ENCODE measurements at places on chromosomes 7 and 10.

GRCh38 chr10:119231654-119232053 is 24.3 kb downstream of the GRK5 start:
- H3K27me3 ChIP-seq, result no peaks in the 10 kb centered on the region
- DNase-seq, result no peak
- no peak overlapping the region for H3K4me3 ChIP-seq
- no peaks in the 10 kb centered on the region for H3K4me1 ChIP-seq
- H3K36me3 ChIP-seq, result no peaks in the 10 kb centered on the region
- H3K27ac ChIP-seq, result no peak overlapping the region

GRCh38 chr7:94161476-94161875 is 157.3 kb upstream of the BET1 start:
- H3K36me3 ChIP-seq, result no peaks in the 10 kb centered on the region
- DNase-seq, result no peak
- no peaks in the 10 kb centered on the region for H3K27me3 ChIP-seq
- H3K27ac ChIP-seq, result no peak overlapping the region

- H3K27ac ChIP-seq, result no peak overlapping the region
- no peaks in the 10 kb centered on the region for H3K36me3 ChIP-seq
- no peaks in the 10 kb centered on the region for H3K27me3 ChIP-seq
- peaks cover 7% of the 10 kb centered on the region for H3K4me1 ChIP-seq
- H3K4me3 ChIP-seq, result no peak overlapping the region
These were observed 1.2 kb upstream of the ANLN start for GRCh38 chr7:36388423-36388822.

DNA sequence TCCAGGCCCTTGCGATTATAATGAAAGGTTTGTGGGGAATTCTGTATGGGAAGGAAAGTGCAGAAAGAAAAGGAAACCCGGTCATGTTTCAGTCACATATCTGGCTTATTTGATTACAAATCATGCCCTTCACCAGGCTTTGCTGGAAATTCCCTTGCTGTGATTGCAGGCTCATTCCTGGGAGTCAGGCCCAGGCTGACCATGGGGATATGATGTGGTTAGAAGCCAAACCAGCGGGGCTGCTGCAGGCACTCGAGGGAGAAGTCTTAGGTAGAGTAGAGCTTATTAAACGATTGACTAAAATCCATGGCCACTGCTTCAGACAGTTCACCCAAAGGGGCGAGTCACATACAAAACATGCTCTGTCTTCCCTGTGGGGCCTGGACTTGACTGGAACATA is 16.2 kb downstream of the PKD1L1 start:
- H3K4me1 ChIP-seq, result no peaks in the 10 kb centered on the region
- no peaks in the 10 kb centered on the region for H3K27me3 ChIP-seq
- no peak overlapping the region for H3K27ac ChIP-seq
- H3K36me3 ChIP-seq, result no peaks in the 10 kb centered on the region
- no peak overlapping the region for H3K4me3 ChIP-seq
- DNase-seq, result no peak

DNA sequence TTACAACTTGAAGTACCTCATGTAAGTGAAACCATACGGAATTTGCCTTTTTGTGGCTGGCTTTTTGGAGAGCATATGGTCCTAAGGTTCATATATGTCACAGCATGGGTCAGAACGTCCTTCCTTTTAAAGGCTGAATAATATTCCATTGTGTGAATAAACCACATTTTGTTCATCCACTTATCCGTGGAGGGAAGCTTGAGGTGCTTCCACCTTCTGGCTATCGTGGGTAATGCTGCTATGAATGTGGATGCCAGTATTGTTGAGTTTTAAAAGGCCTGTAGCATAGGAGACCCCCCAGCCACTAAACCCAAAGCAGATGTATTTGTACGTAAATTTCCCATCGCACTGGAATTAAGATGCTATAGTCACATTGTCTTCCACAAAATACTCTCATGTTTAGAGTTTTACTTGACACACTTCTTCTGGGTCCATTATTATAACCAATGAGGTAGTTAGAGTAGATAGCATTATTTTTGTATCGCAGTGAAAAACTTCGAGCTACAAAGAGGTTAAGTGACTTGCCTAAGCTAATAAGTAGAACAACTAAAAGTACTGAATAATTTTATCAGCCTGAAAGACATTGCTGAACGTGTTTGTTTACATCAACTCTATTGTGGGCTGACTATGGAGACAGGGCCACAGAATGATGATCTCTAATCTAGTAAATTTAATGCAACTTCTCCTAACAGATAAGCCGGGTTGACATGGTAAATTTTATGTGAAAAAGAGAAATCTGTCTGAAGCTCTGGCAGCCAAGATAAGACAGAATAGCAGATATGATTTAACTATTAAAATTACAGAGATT is 183.0 kb upstream of the CTBP2 start:
- H3K4me3 ChIP-seq, result no peak overlapping the region
- H3K27me3 ChIP-seq, result no peaks in the 10 kb centered on the region
- no peak for DNase-seq
- no peaks in the 10 kb centered on the region for H3K36me3 ChIP-seq
- H3K4me1 ChIP-seq, result no peaks in the 10 kb centered on the region

GRCh38 chr7:106281585-106282318 is 3.0 kb downstream of the NAMPT start:
- no peak overlapping the region for H3K27ac ChIP-seq
- H3K4me3 ChIP-seq, result no peak overlapping the region
- DNase-seq, result no peak
- H3K36me3 ChIP-seq, result no peaks in the 10 kb centered on the region
- peaks cover 1% of the 10 kb centered on the region for H3K4me1 ChIP-seq

DNA sequence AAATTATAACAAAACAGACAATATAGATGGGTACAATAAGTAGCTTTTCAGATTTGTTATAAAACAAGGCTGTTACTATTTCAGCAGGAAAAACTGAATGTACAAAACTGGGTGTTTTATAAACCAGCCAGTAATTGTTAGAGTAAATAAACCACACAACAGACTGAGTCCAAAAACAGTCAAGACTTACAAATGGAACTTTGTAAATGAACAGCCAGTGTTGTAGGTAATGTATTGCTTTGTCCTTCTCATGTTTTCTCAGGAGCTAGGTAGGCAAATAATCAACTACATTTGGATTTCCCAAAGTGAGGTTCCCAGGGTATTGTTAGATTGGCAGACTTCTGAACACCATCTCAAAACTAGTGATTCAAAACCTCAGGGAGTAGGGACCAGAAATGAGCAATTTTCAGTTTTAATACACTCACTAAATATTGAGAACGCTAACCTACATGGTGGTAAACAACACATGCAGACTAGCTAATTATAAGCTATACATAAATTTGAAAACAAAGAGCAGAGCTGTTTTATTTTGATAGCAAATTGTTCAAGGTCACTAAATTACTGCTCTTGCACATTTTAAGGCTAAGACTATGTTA is 36.2 kb downstream of the HERPUD2 start:
- H3K4me1 ChIP-seq, result no peaks in the 10 kb centered on the region
- H3K36me3 ChIP-seq, result no peaks in the 10 kb centered on the region
- no peak overlapping the region for H3K27ac ChIP-seq
- H3K4me3 ChIP-seq, result no peak overlapping the region
- no peak for DNase-seq
- no peaks in the 10 kb centered on the region for H3K27me3 ChIP-seq

DNA sequence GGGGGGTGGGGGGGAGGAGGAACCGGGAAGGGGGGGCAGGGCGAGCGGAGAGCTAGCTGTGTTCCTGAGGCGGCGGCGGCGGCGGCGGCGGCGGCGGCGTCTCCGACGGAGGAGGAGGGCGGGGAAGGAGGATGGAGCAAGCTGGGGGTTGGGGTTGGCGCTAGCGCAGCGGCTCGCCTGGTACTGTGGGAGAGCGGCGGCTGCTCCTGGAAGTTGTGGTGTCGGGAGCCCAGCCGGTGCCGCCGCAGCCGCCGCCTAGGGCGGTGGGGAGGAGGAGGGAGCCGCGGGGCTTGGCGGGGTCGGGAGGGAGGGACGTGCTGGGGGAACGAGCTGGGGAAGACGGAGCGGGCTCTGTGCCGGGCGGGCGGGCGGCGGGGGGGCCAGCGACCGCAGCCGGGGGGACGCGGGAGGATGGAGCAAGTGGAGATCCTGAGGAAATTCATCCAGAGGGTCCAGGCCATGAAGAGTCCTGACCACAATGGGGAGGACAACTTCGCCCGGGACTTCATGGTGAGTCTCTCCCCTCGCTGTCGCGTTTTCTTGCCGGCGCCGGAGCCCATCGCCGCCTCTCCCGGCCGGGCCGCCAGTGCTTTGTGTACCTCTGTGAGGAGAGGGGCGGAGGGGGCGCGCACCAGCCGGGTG is at the start of gene PTPN12:
PTPN12 (plus strand) TSS at position 160 of the 642 bp plus-strand sequence; CDS start at position 412, 252 bp downstream.
- H3K27ac ChIP-seq, result peak within 1 kb of the TSS; percentile 83
- peaks cover 3% of the 10 kb centered on the region for H3K4me1 ChIP-seq
- H3K27me3 ChIP-seq, result no peaks in the 10 kb centered on the region
- DNase-seq, result no peak

- no peak overlapping the region for H3K4me3 ChIP-seq
- no peak overlapping the region for H3K27ac ChIP-seq
- no peaks in the 10 kb centered on the region for H3K4me1 ChIP-seq
- H3K27me3 ChIP-seq, result no peaks in the 10 kb centered on the region
- H3K36me3 ChIP-seq, result no peaks in the 10 kb centered on the region
- DNase-seq, result no peak
These were observed 763.3 kb downstream of the MAGI2 start for GRCh38 chr7:78690174-78690573.

DNA sequence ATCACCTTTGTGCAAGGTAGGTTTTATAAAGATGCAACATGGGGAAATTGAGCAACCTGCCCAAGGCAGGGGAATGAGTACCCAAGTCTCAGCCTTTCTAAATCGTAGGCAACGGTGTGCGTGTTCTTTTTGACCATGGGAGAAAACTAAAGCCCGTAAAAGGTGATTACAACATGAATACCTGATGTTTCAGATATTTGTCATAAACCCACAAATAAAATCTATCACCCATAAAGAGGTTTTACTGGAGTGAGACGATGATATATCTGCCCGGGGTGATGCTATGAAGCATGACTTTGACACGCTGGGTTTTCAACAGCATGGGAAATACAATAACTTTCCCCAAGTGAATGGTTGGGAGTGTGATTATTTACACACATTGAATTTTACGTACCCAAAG is 406.3 kb upstream of the KLF6 start:
- no peak overlapping the region for H3K27ac ChIP-seq
- DNase-seq, result no peak
- no peaks in the 10 kb centered on the region for H3K36me3 ChIP-seq
- H3K27me3 ChIP-seq, result no peaks in the 10 kb centered on the region
- no peaks in the 10 kb centered on the region for H3K4me1 ChIP-seq
- no peak overlapping the region for H3K4me3 ChIP-seq

- no peak overlapping the region for H3K4me3 ChIP-seq
- no peaks in the 10 kb centered on the region for H3K36me3 ChIP-seq
- DNase-seq, result no peak
- no peak overlapping the region for H3K27ac ChIP-seq
- no peaks in the 10 kb centered on the region for H3K27me3 ChIP-seq
These were observed 88.1 kb downstream of the UNCX start for GRCh38 chr7:1320616-1321240.

DNA sequence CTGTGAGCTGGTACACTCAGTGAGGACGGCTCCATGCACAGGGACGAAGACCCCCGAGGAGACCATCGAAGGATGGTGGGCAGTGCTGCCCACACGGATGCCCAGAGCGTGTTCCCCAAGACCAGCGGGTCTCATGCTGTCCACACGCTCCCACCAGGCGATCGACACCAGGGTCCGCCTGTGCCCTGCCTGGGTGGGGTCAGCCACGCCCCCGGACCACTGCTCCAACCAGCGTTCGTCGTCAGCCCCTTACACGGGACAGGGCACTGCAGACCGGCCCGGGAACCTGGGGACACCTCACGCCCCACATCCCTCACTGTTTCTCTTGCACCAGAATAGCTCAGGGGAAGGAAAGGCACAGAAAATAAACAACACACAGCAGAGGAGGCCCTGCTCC is 223.5 kb downstream of the DNAJB6 start:
- no peaks in the 10 kb centered on the region for H3K4me1 ChIP-seq
- H3K36me3 ChIP-seq, result no peaks in the 10 kb centered on the region
- no peak for DNase-seq
- no peaks in the 10 kb centered on the region for H3K27me3 ChIP-seq

DNA sequence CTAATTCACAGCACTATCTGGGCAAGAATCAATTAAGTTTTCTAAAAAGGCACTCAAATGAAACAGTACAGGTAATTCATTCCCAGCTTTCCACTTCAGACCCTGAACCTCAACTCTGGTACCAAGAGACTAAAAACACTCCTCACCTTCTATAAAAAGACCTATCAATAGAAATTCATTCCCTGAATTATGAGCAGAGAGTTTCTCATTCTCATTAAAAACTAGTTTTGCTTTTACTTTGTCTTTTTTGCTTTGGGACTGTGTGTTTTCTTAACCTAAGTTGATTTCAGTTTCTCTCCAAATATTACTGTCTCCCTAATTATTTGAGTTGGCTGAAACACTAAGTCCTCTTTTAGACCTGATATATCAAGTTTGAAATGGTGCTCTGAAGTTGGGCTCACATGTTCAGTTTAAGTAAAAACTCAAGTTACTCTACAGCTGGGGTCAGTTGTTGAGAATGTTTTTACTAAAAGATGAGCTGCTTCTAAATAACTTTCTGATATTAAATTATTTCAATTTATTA is 189.5 kb downstream of the JAZF1 start:
- H3K27ac ChIP-seq, result no peak overlapping the region
- no peak overlapping the region for H3K4me3 ChIP-seq
- no peaks in the 10 kb centered on the region for H3K36me3 ChIP-seq
- H3K4me1 ChIP-seq, result no peaks in the 10 kb centered on the region

DNA sequence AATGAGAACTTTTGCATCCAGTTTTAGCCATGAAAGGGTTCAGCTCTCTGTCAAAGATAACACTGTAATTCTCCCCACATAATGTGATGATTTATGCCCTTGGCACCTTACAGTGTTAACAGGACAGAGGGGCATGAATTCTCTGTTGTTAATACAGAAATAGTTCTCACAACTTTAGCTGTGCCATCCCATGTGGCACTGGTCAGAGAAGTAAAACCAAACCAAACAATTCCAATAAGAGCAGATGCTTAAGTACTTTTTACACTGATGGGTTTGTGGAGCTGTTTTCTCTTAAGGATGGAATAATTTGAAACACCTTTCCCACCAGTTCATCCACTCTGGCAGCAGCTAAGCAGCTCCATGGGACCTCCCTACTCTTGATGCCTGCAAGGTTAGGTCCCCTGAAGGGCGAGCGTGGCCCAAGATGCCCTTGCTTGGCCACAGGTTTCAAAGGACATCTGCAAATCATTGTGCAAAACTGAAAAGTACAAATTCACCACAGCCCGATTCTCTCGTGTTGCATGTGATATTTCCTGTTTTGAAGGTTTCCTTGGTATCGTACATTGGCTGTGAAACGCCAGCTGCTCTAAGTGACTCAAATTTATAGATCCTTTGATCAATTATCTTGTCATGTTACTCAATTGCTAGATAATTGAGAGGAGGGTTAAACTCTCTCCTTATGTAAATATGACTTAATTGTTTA is 82.5 kb upstream of the CREB5 start:
- no peak overlapping the region for H3K27ac ChIP-seq
- H3K4me1 ChIP-seq, result no peaks in the 10 kb centered on the region
- H3K27me3 ChIP-seq, result no peaks in the 10 kb centered on the region
- H3K4me3 ChIP-seq, result no peak overlapping the region
- no peak for DNase-seq
- no peaks in the 10 kb centered on the region for H3K36me3 ChIP-seq

- no peaks in the 10 kb centered on the region for H3K27me3 ChIP-seq
- H3K4me3 ChIP-seq, result no peak overlapping the region
- no peak overlapping the region for H3K27ac ChIP-seq
These were observed 44.6 kb downstream of the GTF2IRD1 start for GRCh38 chr7:74498354-74498753.

- H3K27ac ChIP-seq, result no peak overlapping the region
- no peak for DNase-seq
- no peak overlapping the region for H3K4me3 ChIP-seq
- no peaks in the 10 kb centered on the region for H3K36me3 ChIP-seq
- H3K4me1 ChIP-seq, result no peaks in the 10 kb centered on the region
These were observed 11.1 kb upstream of the TFEC start for GRCh38 chr7:116041615-116042014.
